ENCODE measurements at places on chromosomes 3 and 15.

DNA sequence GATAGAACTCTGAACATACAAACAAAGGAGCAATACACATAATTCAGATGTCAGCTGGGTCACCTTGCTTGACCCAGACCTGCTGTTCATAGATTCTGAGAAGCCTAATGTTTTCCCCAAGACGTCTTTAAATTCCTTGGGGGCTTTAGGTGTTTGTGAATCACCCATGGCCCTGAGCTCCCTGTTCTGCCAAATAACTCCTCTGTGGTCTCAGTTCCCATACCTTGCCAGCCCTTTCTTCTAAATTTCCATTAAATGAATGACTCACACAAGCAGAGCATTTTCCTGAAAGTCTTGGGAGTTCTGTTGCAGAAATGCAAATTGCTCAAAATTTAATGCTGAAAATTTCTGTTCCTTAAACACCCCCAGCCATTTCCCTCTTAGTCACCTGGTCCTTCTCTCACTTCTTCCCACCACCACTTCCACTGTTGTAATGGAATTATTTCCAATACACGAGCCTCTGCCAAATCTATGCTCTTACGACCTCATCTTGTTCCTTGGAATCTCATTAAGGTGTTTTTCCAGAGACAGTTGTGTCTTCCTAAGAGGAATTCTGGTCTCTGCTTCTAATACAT is 33.4 kb upstream of the PSMD6 start:
- DNase-seq: no peak

GRCh38 chr3:123930445-123930844 is 30.6 kb downstream of the CCDC14 start:
- no peak for DNase-seq

- no peak for DNase-seq
Observed at GRCh38 chr15:51071578-51071977, 23.1 kb downstream of the TNFAIP8L3 start.

DNA sequence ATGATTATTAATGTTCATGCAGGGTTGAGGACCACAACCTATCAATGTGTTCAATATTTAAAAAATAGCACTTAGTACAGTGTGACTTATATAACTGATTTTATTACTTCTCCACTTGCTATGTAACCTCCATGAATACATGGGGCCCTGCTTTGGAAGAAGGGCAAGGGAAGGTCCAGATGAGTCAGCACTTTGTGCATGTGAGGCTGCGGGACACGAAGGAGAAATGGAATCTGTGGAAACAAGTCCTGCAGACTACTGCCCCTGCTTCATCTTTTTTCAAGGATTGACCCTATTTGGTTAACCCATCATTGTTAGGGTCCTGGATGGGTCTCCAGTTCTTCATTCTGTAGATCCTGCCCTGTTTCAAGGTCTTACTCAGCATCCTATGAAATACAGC is 1.6 kb downstream of the NXPE3 start:
- no peak for DNase-seq

- DNase-seq: no peak
Observed at GRCh38 chr3:73404435-73404834, 220.3 kb downstream of the PDZRN3 start.

Measured in activated T-cell treated with anti-CD3 and anti-CD28 coated beads, Interleukin-2, amount 50 U/mL, for 24 hours (primary cell).